Activated CD8-positive, alpha-beta memory T cell treated with anti-CD3 and anti-CD28 coated beads for 48 hours (primary cell): ENCODE measurements at places on chromosomes 4 and X.

GRCh38 chr4:2040391-2041238 lies 18.5 kb upstream of the NAT8L start:
- DNase-seq: no peak

GRCh38 chr4:18435781-18436180 lies 414.2 kb upstream of the LCORL start:
- no peak for DNase-seq

GRCh38 chr4:44985938-44986337 lies 259.6 kb upstream of the GNPDA2 start:
- no peak for DNase-seq

- no peak for DNase-seq
Observed at GRCh38 chr4:165301833-165302232, 25.6 kb upstream of the MSMO1 start.

DNA sequence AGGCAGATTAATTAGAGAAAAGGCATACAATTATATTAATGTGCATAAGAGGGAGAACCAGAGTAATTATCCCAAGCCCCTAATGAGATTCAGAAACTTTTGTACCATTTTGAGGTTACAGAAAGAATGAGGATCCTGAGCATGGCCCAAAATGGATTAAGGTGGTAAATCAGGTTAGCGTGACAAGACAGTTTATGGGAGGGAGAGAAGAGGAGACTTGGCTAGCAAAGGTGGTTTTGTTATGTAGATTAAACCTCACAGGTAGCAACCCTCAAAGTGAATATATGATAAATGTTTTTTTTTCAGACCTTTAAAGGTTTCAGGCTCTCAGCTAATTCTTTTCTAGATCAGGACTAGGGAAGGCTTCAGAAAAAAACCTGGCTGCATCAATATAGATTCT lies 781.8 kb downstream of the FAM133A start:
- DNase-seq: no peak

DNA sequence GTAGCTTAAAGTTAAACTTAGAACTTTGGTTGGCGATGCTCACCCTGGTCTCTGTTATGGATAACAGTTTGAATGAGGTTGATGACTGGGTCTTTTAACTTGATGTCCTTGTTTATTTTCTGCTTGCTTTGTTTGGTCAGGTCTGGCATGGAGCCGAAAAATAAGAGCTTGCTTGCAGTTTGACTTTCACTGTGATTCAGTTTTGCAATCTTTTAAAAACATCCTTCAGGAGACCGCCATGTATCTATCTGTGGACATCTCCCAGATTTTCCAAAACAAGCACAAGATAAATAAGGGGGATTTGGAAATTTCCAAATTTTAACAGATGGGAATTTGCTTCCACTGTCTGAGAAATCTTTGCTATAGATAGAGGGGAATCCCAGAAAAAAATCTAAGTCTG lies 246.7 kb downstream of the PALLD start:
- DNase-seq: no peak

DNA sequence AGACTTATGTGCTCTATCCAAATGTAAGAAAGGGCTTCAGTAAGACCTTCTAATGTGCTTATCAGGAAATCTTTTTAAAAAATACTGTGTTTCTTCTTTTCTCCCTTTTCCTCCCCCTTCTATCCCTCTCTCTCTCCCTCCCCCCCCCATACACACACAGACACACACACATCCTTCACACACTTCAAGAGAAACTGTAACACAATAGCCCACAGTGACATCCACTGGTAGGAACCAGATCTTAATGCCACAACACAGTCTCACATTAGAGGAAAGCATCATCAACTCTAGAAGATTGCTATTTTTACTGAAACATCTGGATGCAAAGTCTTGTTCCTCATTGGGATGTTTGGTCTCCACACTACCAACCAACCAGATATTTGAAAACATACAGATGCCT lies 4.6 kb downstream of the PCDH19 start:
- DNase-seq: no peak

GRCh38 chr4:147516133-147516532 lies 35.2 kb downstream of the EDNRA start:
- no peak for DNase-seq

DNA sequence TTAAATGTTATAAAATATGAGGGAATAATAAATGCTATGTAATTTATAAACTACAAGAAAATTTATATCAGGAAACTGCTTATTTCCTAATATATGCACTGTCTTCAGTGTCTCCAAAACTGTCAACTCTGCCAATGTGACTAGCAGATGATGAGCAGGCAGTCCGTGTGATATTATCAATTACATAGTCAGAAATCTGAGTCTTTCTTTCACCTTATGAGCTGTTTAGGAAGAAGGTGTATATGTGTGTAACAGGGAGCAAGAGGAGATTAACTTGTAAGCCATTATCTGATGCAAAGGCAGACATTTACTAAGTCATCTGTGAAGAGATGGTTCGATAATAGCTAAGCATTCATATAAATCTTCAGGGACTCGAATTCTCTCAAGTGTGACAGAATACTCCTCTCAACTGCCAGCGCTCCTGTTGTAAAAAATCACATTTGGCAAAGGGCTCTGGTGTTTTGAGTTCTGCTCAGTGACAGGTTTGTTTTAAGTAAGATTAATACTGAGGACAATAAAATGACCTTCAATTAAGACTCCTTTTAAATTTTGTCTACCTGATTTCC lies 79.7 kb downstream of the SNCA start:
- DNase-seq: no peak

DNA sequence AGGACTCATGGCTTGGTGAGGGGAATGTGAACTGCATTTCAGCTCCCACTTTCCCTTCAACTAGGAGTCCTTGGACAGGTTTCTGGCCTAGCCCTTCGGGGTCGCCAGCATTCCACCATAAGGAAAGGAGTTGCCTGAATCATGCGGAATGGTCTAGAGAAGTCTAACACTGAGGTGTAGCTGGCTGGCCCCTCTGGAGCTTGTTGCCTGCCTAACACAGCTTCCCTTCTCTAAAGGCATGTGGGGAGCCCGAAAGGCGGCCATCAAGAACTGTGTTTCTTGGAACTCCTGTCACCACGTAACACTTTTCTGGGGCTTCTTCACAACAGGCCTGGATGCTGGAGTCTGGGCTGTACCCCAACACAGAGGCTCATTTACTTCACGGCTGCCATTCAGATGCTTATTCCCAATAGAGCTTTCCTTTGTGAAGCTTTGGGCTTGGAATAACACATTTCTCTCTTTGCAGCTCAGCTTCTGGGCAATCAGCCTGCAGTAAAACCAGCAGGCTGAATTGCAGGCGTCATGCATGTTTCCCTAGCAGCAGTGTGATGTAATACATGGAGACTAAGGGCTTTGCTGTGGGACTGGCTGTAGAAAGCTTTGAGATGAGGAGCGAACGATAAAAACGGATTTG lies 5.4 kb downstream of the GABRQ start:
- no peak for DNase-seq

GRCh38 chr4:156870131-156870530 lies 101.5 kb downstream of the PDGFC start:
- DNase-seq: no peak

DNA sequence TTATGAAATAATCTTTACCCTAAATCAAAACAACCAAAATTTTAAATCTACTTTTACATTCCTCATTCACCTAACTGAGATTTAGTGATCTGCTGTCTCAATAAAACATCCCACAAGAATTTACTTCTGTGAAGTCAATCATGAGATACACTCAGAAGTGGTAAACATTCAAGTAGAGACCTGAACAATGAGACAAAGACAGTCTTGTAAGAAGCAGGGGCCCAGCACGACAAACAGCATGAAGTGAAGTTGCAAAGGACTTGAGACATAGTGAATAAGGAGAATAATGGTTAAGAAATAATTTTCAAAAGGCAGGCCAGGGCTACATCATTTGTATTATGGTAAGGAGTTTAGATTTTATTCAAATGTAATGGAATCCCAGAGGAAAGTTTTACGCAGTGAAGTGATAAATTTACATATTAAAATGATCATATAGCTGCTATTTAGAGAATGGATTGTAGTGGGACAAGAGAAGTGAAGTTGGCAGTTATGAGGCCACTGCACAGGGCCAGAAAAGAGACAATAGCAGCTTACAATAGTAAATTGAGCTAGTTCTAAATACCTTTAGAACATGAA lies 101.9 kb downstream of the MAB21L2 start:
- no peak for DNase-seq

GRCh38 chr4:151199319-151200190 lies 77.4 kb upstream of the PRSS48 start:
- no peak for DNase-seq

- DNase-seq: no peak
Observed at GRCh38 chr4:182454440-182455013, 211.3 kb downstream of the TENM3 start.

- DNase-seq: no peak
Observed at GRCh38 chr4:81839347-81840042, 367.8 kb upstream of the RASGEF1B start.

GRCh38 chrX:109840585-109840984 lies 107.5 kb upstream of the ACSL4 start:
- no peak for DNase-seq

DNA sequence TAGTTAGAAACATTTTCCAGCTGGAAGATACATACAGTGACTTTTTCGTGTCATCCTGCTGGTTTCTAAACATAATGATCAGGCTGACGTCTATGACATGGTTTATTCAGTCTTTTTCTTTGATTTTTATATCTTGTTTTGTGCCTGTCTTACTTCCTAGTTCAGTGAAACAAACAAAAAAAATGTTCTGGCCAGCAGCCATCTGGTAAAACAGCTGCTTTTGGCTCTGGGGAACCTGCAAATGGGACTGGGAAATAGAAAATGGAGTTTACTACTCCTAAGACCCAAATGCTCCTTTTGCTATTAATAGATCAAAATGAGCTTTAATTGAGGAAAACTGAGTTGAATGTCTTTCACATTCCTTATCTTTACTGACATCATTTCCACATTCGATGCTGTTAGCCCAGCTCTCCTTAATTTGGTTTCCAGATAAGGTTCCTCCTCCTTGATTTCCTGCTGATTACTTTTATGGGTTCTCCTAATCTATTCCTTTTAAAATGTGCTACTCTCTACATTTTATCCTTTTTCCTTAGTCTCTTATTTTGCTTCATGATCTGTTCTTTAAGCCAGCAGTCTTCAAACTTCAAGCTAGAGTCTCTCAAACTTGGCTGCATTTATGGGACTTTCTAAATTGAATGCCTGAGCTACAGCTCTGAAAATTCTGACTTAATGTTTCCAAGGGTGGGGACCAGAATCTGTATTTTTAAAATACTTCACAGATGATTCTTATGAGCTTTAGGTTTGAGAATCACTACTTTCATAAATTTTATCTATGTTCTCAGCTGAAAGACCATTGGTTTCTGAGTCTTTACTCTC lies 499.5 kb downstream of the ANKRD50 start:
- no peak for DNase-seq

DNA sequence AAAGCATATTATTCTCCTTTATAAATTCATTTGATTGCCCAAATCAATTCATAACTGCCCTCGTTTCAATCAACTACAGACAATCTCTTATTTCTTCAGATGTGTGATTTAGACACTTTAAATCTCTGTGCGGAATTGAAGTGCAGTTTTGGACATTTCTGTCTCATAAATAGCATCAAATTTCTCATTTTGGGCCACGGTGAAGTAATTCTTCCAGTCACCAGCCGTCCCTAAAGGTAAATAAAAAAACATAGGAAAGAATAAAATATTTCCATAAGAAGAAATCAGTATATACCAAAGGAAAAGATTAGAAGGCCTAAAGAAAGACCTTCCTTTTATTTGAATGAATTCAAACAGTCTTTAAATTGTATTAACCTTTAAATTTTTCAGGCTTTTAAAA lies 33.4 kb downstream of the SULT1B1 start:
- DNase-seq: no peak

DNA sequence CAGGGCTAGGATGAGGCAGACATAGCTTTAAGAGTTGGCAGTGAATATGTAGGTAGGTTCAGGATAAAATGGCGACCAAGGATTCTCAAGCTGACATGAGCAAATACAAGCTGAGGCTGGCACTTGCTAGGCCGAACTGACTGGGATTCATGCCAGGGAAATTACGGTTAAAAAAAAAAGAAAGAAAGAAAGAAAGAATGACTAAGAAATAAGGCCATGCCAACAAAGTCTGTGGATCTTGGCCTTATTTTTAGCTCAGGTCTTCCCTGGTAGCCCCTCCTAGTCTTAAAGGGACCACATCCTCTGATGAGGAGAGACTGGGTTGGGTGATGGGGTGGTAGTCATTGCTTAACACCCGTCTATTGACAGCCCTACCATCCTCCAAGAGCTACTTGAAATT lies 64.4 kb upstream of the KLHL13 start:
- no peak for DNase-seq

DNA sequence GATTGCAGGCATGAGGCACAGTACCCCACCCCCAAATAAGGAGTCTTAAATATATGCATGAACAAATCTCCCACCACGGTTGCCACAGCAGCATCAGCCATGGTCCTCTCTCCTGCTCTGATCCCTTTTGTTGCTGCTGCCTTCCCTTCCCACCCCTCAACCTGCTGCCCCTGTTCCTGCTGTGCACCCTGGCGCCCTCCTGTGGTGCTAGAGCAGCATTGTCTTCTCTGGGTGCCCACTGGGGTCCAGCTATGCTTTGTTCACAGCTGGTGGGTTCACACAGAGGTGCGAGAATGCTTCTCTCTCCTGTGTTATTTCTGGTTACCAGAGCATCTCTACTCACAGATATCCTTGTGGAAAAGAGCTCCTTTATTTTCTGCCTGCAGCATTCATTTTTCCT lies 116.2 kb downstream of the GATB start:
- DNase-seq: no peak

- no peak for DNase-seq
Observed at GRCh38 chr4:121484633-121485032, 103.8 kb upstream of the QRFPR start.

DNA sequence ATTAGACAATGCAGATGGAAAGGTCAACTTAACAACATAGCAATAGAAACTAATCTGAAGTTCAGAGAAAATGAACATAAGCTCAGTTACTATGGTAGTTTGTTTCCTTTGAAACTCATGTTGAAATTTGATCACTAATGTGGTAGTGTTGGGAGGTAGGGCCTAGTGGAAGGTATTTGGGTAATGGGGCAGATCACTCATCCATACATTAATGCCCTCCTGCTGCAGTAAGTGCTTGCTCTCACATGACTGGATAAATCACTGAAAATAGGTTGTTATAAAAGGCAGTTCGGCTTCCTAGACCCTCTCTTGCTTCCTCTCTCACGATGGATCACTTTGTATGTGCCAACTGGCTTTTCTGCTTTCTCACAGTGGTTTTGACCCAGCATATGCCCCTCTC lies 567.4 kb upstream of the GALNT7 start:
- DNase-seq: no peak

DNA sequence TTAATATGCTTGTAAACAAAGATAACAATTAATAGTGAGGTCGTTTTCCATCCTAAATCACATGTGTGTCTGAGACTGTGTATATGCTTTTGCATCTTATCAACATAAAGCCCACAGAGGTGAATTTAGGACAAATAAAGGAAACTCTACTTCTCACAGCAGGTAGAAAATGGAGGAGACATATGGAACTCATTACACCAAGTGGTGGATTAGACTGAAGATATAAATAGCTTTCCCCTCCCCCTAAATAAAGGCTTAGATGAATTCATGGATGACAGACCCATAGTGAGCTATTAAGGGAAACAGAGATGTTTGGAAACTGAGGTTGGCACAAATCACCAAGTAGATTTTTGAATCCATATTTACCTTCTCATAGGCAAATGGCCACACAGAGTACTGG lies 79.7 kb downstream of the GRIA3 start:
- DNase-seq: no peak

- no peak for DNase-seq
Observed at GRCh38 chr4:93835929-93836328, 7.4 kb downstream of the ATOH1 start.

GRCh38 chrX:54933150-54933826 lies 12.7 kb downstream of the TRO start:
- DNase-seq: no peak

GRCh38 chrX:17525762-17526555 lies 151.0 kb downstream of the NHS start:
- no peak for DNase-seq
